Fibroblast of pulmonary artery (primary cell): ENCODE measurements at places on chromosomes 16 and 17.

DNA sequence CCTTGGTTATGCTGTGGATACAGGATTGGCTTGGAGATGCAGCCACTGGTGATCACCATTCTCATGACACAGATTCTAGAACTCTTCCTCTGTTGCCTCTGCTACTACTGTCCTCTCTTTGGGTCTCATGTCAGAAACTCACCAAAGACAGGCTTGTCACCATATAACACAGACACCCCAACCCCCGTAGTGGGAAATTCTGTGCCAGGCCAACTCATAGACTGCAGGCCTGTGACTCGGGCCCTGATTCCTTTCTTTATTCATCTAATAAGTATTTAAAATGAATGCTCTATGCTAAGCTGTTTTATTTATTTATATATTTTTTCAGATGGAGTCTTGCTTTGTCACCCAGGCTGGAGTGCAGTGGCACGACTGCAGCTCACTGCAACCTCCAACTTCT lies 9.5 kb downstream of the CYB5D2 start:
- no peak for DNase-seq

DNA sequence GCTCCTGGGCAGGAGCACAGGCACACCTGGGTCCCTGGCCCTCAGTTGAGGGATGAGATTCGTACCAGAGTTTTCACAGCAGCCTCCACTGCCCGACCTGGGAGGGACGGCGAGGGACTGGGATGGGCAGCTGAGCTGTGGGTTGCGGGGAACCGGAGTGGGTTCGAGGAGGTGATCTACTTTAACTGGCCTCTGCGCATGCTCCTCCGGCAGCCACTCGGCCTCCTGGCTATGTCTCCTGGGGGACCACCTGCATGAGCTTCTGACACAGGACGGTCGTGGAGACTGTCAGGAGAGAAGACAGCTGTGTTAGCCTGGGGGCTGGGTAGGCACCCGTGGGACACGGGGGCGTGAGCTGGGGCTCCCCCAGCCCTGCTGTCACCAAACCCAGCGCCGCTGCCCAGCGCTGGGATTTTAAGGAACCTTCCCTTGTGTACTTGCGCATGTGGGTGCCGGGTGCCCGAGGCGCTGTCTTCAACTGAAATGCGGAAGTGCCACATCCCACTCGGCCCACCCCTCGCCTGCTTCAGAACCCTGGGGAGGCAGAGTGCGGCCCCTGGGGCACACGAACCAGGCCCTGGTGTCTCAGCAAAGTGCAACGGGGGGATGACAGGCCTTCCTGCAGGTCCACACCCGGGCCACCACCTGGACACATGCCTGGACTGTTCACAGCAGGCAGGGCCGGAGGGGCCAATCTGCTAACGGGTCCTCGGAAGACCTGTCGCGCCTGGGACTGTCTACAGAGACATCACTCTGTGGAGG lies 36.4 kb downstream of the SLC7A5 start:
- DNase-seq: no peak

- DNase-seq: no peak
Observed at GRCh38 chr16:15775663-15776304, 81.0 kb downstream of the MYH11 start.

- DNase-seq: no peak
Observed at GRCh38 chr17:55237841-55238178, 26.9 kb upstream of the HLF start.

DNA sequence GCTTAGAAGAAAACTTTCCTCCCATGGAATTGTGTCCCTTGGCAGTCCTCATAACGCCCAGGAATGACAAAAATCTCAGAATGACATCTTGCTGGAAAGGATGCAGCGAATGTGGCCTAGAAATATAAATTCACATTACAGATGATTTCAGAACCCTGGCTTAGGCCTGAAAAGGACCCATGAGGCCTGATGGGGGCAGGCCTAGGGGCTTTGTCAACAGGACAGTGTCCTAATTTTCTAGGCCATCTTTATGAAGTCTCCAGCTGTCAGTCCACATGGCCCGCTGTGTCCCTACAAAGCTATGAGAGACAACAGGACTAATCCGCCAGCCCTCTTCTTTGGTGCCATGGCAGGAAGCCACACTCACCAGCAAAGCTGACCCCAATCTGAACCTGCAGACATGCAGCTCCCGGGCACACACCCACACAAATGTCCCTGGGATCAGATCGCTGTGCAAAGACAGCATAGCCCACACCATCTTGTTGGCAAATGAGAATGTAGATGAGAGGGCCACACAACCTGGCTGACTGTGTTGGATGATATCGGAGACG lies 40.4 kb upstream of the DNAH17 start:
- no peak for DNase-seq

GRCh38 chr17:19757536-19758180 lies 9.6 kb upstream of the ALDH3A1 start:
- DNase-seq: no peak
